ENCODE measurements at places on chromosomes 7 and 10.

GRCh38 chr10:30227481-30227880, 121.6 kb downstream of the MTPAP start:
- no peak for DNase-seq

GRCh38 chr10:35579726-35580422, 25.3 kb upstream of the GJD4 start:
- no peak for DNase-seq

DNA sequence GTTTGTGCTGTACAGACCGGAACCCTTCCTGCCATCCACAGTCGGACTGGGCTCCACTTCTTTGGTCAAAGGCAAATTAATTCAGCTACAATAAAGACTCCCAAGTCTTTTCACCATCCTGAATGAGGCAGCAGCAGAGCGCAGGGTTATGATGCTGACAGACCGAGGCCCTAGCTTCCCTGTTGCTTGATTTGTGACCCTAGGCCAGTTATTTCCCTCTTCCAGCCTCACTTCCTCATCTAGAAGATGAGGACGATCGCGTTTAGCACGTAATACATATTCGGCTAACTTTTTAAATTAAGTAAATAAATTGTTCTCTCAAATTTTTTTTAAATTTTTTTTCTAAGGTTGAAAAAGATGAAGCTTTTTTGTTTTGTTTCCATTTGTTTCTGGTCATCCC, 18.1 kb downstream of the ADRB1 start:
- DNase-seq, result no peak

- no peak for DNase-seq
Measured at GRCh38 chr7:85316489-85316888, 129.6 kb upstream of the SEMA3D start.

DNA sequence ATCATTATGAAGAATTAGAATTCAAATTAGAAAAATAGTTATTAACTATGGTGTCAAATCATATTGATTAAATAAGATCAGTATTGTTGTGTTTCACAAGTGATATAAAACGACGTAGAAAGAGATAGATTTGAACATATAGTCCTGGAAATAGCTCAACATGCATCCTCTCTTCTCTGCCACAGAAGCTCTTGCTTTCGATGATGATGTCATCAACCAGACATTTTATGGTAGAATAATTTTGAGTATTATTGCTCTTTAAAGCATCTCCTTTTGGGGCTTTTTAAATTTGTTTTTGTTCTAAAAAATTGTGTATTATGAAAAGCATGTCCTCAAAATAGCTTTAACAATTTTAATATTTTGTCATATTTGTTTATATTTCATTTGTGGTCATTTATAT, 95.0 kb downstream of the DGKB start:
- DNase-seq, result no peak

- DNase-seq, result peak; percentile 40
Measured at GRCh38 chr10:123301077-123301857, 147.1 kb downstream of the BUB3 start.

- DNase-seq, result peak; percentile 90
Measured at GRCh38 chr7:8261711-8262695, at the start of gene ICA1. Gene ICA1 (minus strand): TSS chr7:8262167. CDS start chr7:8235926, 26,241 bp downstream.

DNA sequence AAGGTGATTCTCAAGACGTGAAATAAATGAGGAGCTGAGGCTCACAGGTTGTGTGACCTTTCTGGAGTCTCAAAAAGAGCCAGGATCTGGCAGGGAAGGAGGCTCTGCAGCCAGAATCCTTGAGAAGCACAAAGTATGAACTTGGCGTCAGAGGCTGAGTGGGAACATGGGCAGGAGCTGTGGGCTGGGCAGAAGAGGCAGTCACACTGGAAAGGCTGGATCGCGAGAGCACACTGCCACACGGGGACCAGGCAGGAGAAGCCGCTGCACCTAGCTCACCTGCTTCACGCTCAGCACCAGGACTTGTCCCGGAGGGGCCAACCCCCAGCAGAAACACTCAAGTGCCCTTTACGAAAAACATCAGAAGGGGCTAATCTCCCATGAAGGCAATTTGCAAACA, 535.0 kb downstream of the TNS3 start:
- DNase-seq, result no peak

GRCh38 chr7:4245866-4246470, 436.1 kb upstream of the FOXK1 start:
- DNase-seq, result no peak

- peak; percentile 34 for DNase-seq
Measured at GRCh38 chr7:131111081-131111576, 216.5 kb upstream of the MKLN1 start.

DNA sequence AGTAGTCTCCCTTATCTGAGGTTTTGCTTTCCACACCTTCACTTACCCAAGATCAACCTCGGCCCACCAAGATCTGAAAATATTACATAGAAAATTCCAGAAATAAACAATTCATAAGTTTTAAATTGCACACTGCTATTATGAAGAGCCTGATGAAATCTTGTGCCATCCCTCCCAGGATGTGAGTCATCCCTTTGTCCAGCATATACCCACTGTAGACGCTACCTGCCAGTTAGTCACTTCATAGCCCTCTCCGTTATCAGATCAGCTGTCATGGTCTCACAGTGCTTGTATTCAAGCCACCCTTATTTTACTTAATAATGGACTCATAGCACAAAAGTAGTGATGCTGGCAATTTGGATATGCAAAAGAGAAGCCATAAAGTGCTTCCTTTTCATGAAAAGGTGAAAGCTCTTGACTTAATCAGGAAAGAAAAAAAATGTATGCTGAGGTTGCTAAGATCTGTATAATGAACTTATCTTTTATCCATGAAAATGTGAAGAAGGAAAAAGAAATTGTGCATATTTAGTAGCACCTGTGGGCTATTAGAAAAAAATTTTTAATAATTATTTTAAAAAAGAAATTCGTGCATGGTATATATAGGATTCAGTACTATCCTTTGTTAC, 9.8 kb upstream of the MRPS16 start:
- no peak for DNase-seq

GRCh38 chr10:125448596-125448995, 234.4 kb downstream of the TEX36 start:
- peak; percentile 21 for DNase-seq

- no peak for DNase-seq
Measured at GRCh38 chr10:115981081-115981480, 291.9 kb downstream of the GFRA1 start.

GRCh38 chr7:101108961-101109360, 17.9 kb upstream of the SERPINE1 start:
- peak; percentile 44 for DNase-seq

DNA sequence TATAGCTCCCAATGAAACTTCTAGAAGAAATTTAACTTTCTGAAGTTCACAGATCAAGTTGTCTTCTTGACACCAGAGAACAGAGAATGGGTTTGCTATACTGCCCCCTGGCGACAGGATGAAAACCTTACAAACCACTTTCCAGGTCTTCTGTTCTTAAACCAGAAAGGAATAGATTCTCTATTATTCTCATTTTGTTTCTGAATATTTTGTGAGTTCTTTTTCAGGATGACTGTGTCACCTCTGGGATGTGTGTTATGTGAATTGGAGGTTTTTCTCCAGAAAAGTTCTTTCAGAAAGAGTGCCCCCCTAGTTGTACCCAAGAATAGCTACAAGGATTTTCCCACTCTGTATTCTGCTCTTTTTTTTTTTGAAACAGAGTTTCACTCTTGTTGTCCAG, 6.3 kb downstream of the IFT22 start:
- DNase-seq, result peak; percentile 58

GRCh38 chr10:5613481-5614154, 52.8 kb downstream of the ASB13 start:
- DNase-seq, result no peak

DNA sequence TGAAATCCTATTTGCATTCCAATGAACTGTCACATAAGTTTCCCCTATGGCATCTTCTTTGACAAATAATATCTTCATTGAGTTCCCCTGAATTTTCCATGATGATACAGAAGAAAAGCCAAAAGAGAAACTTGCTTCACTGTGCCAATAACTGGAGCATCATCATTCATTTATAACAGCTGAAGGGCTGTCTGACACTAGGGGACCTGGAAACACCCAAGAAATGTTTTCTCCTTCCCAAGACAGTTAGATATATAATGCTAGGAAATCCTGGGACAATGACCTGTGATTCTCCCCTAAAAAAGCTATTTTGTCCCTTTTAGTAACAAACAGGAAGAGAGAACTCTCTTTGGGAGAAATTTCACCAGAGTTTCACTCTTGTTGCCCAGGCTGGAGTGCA, 133.6 kb downstream of the SEMA3C start:
- DNase-seq, result no peak
